ENCODE measurements at places on chromosomes 5 and 9.

GRCh38 chr5:164581889-164582288 is 1076.5 kb downstream of the MAT2B start:
- no peak for DNase-seq

GRCh38 chr9:22040760-22041159 is 31.7 kb upstream of the CDKN2B start:
- DNase-seq, result no peak

- DNase-seq, result no peak
These were observed 71.1 kb downstream of the MLLT3 start for GRCh38 chr9:20551236-20551635.

DNA sequence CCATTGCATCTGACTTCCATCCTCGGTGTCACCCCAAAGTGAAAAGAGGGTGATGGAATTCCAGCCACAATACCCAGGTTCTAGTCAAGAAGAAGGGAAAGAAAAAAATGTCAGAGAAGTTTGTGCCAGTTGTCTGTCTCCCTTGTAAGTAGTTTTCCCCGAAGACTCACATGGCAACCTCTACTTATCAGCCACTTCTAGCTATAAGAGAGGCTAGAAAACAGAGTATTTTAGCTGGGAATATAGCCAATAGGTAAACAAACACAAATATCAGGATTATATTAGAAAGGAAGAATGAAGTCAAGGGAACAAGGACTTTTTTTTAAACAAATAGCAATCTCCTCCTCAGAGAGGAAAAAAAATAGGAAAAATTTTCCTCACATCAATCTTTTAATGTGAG is 12.2 kb upstream of the ISL1 start:
- no peak for DNase-seq

DNA sequence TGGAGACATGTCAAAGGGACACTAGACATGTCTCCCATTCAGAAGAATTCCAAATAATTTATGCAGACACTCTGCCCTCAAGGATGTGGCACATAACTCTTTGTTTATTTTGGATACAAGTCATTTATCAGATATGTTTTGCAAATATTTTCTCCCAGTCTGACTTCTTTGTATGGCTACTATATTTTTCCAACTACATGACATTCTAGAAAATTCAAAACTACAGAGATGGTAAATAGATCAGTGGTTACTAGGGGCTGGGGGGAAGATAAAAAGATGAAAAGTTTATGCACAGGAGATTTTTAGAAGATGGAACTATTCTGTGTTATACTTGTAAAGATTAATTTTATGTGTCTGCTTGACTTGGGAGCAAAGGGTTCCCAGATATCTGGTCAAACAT is 347.3 kb upstream of the TRPC7 start:
- no peak for DNase-seq

DNA sequence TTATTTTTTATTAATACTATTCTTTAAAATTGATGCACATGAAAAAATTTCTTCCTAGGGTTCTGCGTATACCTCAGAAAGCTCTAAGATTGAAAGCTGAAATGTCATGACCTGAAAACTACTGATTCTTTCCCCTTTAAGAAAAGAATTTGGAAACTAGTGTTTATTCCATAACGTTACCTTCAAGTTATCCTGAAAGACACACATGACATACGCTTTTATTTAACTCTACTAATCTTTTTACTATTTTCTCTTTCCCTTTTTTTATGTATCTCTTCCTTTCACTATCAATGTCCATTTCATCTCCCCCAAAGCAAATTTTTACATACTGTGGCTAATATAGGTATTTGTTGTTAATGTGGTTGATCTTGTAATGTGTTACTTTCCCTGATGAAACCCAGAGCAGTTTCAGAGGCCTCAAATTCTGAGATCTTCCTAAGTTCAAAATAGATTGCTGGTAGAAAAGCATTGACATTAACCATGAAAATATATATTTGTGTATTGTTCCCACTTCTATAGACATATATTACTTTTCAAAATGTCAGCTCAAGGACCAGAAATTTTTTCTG is 7.4 kb downstream of the NIPBL start:
- DNase-seq, result no peak
